Fibroblast of skin of back (primary cell): ENCODE measurements at places on chromosomes 3 and 15.

GRCh38 chr15:89500397-89501270, 4.3 kb upstream of the RHCG start:
- no peak for DNase-seq

- DNase-seq: no peak
Observed at GRCh38 chr3:13771496-13771895, 108.4 kb downstream of the WNT7A start.

- peak; percentile 61 for DNase-seq
Observed at GRCh38 chr3:38353151-38353550, 6.6 kb downstream of the XYLB start.

- DNase-seq: peak; percentile 75
Observed at GRCh38 chr15:83709241-83709640, 55.3 kb downstream of the ADAMTSL3 start.

GRCh38 chr15:22224241-22224671, 143.9 kb downstream of the OR4M2 start:
- no peak for DNase-seq

DNA sequence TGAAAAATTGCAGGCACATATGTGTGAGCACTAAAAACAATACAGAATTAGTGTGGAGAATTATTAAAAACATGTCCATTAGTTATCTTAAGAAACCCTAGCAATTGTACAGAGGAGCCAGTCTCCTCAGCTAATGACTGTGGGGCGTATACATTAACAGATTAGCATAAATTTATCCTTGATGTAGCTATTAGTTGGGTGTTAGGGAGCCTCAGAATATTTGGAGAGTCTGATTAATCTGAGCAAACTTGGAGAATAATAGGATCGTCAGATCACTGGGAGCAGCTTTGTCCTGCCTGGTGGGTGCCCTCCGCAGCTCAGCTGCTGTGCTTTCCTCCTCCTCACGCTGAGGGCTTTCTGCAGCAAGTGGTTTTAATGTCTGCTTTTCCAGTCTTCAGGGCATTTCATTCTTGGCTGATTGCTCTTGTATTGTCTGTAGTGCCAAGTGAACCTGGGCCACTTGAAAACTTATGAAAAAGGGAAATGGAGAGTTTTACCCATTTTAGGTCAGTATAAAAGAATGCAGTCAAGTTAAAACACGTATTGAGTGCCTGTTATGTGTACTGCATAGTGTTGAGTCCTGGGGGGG, 417.4 kb upstream of the SEMA6D start:
- no peak for DNase-seq

DNA sequence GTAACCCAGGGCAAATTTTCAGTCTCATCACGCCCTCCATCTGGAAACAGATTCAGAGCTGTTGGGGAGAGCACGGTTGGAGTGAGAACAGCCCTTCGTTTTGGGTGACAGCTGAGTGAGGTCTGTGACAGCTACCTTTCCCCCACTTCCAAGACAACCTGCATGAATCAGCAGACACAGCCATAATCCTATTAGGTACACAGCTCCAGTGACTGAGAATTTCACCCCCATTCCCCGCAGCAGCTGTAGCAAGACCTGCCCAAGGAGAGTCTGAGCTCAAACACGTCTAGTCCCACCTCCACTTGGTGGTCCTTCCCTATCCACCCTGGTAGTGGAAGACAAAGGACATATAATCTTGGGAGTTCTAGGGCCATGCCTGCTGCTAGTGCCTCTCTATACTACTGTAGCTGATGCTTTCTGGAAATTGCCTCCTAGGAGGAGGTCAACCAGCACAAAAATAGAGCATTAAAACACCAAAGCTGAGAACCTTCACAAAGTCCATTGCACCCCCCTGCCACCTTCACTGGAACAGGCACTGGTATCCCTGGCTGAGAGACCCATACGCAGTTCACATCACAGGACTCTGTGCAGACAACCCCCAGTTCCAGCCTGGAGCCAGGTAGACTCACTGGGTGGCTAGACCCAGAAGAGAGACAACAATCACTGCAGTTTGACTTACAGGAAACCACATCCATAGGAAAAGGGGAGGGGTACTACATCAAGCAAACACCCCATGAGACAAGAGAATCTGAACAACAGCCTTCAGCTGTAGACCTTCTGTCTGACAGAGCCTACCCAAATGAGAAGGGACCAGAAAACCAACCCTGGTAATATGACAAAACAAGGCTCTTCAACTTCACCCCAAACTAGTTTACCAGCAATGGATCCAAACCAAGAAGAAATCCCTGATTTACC, 448.6 kb upstream of the CBLB start:
- DNase-seq: no peak

GRCh38 chr3:39279745-39280517, at the start of gene CX3CR1:
TSS of gene CX3CR1 (minus strand) at chr3:39280036. CDS start at chr3:39266509, 13,527 bp downstream.
- DNase-seq: no peak

DNA sequence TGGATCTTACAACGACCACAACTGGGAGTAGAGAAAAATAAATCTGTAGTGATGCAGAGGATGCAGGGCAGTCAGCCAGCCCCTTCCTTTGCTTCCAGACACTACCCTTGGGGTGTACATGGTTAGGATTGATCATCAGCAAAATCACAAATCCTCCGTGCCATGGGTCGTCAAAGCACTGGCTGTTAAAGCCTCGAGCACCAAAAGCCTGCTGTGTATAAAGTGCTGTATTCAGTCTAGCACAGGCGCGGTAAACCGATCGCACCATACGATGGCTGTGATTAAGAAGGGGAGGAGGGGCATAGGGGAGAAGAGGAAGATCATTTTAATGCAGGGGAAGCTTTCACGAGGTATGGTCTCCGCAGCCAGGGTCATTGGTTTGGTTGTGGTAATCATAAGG, 305.2 kb downstream of the LRTM1 start:
- no peak for DNase-seq

DNA sequence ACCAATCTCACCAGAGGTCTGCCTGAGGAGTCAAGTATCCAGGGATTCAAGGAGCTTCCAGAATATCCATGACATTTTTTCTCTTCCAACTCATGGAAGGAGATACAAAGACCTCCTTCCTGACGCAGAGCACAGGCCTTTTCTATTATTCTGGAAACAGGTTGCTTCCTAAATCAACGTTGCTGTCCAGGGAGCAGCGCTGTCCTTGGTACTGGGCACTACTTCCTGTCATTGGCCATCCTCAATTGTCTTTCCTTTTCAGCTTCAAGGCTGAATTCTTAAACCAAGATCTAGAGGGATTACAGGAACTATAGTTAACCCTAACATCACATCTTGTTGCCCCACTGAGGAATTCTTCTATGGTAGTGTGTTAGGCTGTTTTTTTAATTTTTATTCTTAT, 50.4 kb upstream of the TBC1D21 start:
- DNase-seq: peak; percentile 41

GRCh38 chr3:113252553-113252952, 41.2 kb downstream of the BOC start:
- DNase-seq: no peak

DNA sequence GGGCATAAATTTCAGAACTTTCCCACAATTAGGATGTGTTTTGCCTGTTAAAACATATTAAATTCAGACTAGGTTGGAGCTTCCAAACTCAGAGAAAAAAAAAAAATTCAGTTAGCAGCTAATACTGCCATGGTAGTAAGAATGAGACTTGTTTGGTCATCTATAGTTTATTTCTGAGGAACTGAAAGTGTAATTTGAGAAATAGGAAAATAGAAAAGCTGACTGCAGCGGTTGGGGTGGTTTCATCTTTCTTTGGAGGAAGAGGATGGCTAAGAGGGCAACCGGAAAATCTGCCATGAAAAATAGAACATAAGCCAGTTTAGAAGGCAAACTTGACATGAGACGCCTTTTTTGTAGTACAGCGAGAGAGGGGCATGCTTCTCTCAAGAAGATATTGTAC, 371.2 kb upstream of the ROBO2 start:
- DNase-seq: no peak

DNA sequence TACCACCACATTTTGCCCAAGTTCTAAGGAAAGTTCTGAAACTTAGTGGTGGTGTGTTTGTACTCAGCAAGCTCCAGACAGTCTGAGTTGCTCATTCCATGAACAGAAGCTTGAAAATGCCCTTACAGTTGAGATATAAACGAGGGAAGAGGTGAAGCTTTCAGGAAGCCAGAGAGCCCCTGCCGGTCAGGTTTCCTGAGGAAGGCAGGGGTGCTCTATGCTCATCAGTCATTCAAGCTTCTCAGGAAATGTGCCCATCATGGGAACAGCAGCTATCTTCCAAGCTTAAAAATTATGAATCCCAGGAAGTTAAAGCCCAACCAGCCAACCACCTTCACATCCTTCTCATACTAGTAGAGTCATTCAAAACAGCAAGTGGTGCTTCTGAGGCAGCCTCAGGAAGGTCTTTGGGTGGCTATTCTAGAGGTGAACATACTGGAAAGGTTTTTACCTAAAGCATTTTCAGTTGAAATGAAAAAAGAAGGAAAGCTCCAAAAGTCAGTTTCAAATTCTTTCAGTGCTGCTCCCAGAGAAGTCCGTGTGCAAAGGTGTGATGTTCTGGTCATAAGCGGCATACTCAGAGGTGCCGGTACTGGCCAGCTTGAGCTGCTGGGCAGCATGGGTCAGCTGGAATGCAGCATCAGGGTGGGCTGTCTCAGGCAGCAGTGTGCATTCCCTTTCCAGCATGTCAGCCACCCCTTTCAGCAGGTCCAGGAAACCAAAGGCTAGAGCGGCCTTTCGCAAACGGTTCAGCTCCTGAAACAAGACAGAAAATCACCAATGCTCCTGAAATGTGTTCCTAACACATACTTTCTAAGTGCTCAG, 31.8 kb downstream of the INTS14 start:
- DNase-seq: no peak

DNA sequence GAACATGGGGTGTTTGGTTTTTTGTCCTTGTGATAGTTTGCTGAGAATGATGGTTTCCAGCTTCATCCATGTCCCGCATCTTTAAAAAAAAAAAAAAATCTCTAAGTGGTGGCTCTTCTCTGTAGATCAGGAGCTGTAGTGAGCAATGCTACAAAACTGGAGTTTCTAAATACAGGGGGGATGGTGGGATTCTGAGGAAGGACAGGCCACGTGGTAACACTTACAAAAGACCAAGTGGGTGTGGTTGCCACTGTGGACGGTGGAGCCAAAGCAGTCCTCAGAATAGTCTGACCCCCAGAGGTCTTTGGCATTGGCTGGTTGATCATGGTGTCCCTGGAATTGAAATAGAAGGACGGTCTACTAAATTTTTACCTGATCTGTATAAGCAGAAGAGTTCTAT, 7.7 kb downstream of the CCRL2 start:
- DNase-seq: no peak

DNA sequence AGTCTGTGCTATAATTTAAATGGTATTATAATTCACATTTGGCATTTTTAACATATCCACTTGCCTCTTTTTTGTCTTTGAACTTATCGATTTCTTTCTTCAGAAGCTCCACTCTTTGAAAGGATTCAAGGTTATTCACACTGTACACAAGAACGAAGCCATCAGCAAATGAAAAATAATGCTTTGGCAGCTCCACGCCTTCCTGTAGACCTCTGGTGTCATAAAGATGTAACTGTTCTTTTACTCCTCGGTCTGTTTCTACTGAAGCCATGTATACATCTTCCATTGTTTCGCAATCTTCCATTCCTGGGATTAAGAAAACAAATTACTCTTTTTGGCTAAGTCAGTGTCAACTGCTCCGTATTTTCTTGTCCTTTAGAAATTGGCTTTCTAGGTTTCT, 16.0 kb downstream of the NKIRAS1 start:
- DNase-seq: peak; percentile 32

- no peak for DNase-seq
Observed at GRCh38 chr3:16432714-16433113, 80.8 kb downstream of the RFTN1 start.

DNA sequence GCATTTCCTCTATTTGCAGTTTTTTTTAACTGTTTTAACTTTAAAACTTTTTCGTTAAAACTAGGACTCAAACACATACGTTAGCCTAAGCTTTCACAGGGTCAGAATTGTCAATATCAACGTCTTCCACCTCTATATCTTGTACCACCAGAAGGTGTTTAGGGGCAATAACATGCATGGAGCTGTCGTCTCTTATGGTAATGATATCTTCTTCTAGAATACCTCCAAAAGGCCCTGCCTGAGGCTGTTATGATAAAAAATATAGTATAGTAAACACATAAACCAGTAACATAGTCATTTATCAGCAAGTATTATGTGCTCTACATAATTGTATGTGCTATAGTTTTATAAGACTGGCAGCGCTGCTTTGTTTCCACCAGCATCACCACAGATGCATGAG, 76.3 kb upstream of the MLF1 start:
- no peak for DNase-seq

DNA sequence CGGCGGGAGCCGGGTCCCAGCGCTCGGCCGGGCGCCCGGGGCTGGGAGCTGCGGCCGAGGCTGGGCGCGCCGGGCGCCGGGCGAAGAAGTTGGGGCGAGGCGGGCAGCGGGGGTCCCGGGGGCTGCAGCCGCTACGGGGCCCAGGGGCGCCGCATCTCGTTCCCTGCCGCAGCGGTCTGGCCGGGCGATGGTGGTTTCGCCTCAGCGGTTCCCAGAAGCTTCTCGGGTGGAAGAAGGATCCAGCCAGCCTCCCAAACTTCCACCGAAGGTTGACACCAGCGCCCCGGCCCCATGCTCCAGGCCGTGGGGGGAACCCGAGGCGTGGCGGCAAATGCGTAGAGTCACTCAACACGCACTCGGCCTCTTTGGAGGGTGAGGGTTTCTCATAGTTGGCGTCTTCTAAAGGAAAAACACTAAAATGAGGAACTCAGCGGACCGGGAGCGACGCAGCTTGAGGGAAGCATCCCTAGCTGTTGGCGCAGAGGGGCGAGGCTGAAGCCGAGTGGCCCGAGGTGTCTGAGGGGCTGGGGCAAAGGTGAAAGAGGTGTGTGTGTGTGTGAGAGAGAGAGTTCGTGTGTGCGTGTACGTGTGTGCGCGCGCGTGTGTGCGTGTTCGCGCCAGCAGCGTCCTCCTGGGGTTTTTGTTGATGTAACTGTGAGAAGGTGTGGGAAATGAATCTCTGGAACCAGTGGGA, 940 bp downstream of the BOC start:
- DNase-seq: peak; percentile 46

- no peak for DNase-seq
Observed at GRCh38 chr3:126516936-126517290, 660 bp downstream of the UROC1 start.

GRCh38 chr3:115194476-115194875, 47.4 kb upstream of the ZBTB20 start:
- DNase-seq: peak; percentile 69

GRCh38 chr3:185631508-185632206, 45.6 kb downstream of the SENP2 start:
- DNase-seq: no peak

- no peak for DNase-seq
Observed at GRCh38 chr15:41935566-41936020, 36.8 kb downstream of the EHD4 start.

- DNase-seq: peak; percentile 99
Observed at GRCh38 chr3:14144423-14145075, 19.7 kb downstream of the TMEM43 start.

DNA sequence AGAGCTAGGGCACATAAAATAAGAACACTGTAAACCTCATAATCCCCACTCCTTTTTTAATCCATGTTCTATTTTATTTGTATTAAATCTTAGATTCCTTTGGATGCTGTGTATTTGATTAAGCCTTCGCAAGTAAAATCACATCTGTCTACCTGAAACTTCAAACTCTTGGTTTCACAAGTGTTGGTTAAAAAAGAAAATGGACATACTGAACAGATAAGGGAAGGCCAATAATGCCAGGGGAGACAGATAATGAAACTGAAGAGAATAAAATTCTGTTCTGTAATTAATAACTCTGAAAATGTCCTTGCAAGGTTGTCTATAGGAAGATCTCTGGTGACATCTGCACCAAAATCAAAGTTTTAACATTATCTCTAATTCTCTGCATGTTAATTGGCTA, 114.2 kb downstream of the ULK4 start:
- DNase-seq: no peak
